ENCODE measurements at places on chromosomes 3 and 15. TPM values are rescaled to one million over a fixed set of nuclear protein-coding genes. Genes with fewer than 3 reads are reported as not detected.
A peak's percentile ranks its signal among the peaks of the same experiment; 100 is the strongest.

GLDN gene
- 0.60 TPM for total RNA-seq

SEMA7A gene
- 0.53 TPM for total RNA-seq

CRYGS gene
- total RNA-seq: 2.6 TPM

C3orf18 gene
- 3.0 TPM for total RNA-seq

MKRN3 gene
- total RNA-seq: 0.13 TPM

DNA sequence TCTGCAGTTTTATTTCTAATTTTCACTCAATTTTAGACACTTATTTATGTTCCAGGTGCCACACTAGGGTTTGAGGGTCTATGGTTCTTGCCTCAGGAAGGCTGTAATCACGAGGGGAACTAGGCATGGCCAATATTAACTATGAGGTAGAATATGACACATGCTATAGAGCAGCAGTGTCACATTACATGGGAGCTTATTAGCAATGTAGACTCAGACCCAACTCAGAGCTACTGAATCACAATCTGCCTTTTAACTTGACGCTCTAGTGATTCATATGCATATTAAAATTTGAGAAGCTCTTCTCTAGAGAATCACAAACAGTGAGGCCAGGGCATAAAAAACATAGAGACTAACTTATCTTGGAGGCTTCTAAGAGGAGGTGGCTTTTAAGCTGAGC lies 32.8 kb upstream of the MRPL3 start:
- DNase-seq: no peak

DNA sequence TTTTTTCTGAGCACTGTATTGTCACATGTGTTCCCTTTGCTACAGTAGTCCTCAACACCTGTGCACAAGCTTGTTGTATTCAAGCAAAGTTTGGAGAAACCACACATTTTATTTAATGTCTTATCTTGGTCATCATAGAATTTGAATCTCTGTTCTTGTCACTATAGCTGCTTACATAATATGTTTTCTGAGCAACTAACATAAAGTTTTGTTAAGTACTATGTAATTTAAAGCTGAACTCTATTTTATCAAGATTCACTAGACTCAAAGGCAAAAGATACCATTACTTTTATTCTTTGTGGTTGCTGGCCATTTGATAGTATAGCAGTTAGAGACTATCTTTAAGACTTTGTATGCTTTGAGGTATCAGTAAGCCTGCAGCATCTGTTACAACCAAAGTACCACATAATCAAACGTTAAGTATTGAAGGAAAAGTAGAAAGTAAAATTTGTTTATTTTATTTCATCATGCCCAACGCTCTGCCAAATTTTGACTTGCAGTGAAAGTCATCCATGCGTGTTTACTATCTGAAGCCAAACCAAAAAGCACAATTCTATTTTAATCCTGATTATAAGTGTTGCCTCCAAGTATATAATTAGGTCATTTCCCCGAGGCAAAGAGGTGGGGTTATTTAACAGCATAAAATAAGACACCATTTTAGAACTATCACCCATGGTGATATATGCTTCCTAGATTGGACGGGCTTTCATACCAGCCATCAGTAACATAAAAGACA lies 10.3 kb upstream of the ABHD10 start:
- DNase-seq: no peak

GRCh38 chr3:13043656-13044055 lies 29.6 kb downstream of the IQSEC1 start:
- DNase-seq: no peak

GRCh38 chr3:21938267-21938681 lies 187.3 kb upstream of the ZNF385D start:
- DNase-seq: no peak

GRCh38 chr15:69790632-69791031 lies 307.1 kb downstream of the TLE3 start:
- DNase-seq: peak; percentile 33

DNA sequence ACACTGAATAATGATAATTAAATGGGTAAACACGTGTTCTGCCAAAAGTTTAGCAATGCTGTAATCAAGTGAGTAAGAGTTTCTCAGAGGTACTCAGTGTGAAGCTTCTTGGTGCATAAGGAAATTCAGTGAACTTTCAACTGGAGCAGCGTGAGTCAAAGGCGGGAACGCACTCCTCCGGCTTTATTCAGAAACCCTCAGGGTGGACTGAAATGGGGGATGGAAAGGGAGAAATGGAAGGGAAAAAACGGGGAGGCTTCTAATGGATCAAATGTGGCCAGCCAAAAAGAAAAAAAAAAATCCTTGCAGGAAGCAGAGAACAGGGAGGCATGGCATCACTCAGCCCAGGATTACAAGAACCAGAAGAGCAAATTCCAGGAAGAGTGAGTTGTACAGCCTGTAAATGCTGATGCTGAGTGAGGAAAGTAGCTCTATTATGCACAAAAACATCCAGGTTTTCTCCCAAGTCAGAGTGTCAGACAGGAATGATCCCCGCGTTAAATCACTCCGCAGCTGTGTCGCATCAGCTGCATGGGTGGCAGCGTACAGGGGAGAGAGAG lies 85.3 kb downstream of the ASB7 start:
- no peak for DNase-seq

DNA sequence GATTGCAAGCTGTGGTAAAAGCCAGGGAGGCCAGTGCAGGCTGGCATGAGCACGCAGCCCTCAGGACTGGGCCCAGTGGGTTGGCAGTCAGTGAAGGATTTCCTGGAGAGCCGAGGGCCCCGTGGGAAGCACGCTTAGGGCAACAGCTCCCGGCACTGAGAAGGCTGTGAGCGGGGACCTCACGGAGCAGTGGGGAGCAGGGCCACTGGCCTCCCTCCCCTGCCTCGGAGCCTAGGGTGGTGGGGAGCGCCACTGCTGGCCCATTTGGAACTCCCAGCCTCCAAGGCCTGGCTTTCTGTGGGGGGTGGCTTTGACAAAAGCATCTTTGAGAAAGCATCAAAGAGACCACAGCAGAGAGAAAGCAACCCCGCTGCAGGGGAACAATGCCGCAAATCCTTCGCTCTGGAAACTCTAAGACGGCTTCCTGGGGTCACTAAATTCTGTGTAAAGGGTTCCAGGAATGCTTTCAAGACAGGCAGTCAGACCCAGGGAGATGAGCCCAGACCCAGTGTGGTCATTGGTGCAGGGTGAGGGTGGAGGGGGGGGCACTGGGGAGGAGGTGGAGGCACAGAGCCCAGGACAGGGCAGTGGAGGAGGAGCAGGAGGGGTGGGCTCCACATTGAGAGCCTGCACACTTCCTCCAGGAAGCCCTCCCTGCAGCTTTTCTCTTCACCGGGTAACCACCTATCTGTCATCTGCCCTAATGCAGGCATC lies 9.5 kb upstream of the APBA2 start:
- no peak for DNase-seq

DNA sequence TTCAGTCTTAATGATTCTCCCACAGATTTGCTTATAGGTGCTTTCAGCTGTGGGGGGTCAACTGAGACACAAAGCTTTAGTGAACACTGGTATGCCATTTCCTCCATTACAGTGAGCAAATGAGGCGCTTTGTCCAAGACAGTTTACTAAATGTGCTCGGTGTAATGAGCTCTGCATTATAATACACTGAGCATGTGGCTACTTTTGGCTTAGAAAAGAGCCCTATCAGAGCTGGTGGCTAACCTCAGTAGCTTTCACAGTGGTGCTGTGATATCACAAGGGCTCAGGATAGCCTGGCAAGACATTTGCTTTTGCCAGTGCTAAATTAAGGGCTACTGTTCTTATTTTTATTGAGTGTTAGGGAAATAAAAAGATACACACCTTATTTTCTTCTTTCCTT lies 749.7 kb upstream of the ARPP21 start:
- no peak for DNase-seq

- no peak for DNase-seq
Observed at GRCh38 chr15:62927196-62927595, 115.4 kb upstream of the TPM1 start.

DNA sequence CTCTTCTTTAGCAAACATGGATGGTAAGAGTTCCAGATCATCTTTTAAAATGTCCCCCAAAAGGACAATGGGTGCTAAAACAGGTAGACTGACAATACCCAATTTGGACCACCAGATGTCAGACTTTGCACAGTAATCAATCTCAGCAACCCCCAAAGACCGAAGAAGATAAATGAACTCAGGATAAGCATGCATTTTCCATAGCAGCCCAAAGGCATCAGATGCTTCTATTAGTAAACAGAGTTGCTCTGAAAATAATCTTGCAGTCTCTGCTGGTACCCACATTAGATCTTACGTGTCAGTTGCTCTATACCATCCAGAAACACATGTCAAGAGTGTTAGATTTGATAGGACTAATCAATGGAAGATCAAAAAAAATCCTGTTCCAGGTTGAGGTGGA lies 20.6 kb downstream of the MYH15 start:
- no peak for DNase-seq

- no peak for DNase-seq
Observed at GRCh38 chr15:65653801-65654521, 32.2 kb downstream of the SLC24A1 start.

DNA sequence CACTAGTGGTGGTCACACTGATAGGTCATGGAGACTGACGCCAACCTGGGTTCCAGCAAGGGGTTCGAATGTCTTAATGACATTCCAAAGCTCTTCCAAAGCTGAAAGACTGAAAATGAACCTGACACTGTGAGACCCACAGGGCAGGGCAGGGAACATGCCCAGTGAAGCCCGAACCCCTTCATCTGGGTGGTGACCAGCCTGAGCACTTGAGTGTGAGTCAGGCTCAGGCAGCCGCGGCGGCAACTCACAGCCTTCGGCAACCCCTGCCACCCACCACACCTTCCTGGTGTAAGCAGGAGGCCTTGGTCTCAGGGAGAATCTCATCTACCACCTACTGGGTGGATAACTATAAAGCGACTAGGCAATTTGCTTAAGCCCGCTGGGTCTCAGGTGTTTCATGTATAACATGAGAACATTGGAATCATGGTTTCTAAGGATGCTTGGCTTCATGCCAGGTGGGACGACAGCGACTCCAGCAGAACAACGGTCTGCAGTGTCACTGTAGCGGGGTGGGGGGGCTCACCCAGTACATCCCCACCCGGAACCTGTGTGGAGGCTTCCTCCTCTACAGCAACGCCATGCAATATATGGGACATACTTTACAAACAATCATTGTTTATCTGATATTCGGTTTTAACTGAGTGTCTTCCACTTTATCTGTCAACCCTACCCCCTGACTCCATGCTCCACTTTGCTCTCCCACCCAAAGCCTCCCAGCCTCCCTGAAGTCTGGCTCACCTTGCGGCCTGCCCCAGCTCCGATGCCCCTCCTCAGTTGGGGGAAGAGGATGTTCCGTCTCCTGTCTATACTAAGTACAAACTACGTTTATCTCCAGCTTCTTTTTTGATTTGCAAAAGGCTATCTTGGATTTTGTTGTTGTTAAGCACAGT lies 125.0 kb upstream of the MEF2A start:
- DNase-seq: peak; percentile 29

GRCh38 chr3:171687581-171687980 lies 122.7 kb downstream of the PLD1 start:
- DNase-seq: no peak

DNA sequence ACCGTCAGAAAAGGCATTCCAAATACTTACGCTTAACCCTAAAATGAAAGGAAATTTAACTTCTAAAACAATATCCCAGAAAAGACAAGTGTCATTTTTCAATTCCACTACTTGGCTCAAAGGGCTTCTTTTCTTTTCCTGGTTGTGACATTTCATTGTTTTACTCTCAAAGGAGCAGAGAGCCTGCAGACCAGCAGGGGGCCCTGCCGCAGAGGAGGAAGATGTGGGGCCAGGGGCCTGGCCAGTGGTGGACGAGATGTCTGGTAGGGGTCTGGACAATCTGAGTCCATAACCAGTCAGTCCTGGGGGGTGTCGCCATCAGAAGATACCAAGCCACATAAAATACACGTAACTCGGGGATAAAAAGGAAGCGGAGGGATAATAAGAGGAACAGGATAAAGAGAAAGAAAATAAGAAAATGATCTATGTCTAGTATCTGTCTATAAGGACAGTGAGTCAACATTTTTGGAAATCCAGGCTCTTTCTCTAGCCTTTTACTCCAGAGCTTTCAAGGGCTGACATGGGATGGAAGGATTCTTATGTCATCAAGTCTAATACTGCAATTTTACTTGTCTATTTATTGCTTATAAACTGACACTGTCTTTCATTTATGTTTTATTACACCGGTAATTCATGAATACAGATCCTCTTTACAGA lies 54.2 kb upstream of the ARHGEF3 start:
- no peak for DNase-seq

- DNase-seq: peak; percentile 56
Observed at GRCh38 chr15:56491110-56491722, 26.3 kb upstream of the MNS1 start.

DNA sequence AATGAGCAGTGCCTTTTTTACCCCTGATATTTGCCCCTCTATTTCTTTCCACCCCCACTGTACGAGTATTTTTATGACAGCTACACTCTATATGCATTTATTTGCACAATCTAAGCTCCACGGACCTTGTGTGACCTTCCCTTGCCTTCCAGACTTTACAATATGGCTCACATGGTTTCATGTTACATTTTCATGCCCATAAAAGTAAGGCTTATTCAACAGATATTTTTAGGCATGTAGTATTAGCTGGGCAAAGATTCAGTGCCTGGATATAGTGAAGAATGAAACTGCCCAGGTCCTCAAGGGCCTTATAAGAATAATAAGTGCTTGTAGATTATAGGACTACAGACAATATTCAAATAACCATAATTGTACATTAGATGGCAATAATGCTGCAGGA lies 481.9 kb upstream of the CNTN4 start:
- DNase-seq: no peak

GRCh38 chr3:114496021-114496434 lies 202.2 kb downstream of the TIGIT start:
- DNase-seq: peak; percentile 49

DNA sequence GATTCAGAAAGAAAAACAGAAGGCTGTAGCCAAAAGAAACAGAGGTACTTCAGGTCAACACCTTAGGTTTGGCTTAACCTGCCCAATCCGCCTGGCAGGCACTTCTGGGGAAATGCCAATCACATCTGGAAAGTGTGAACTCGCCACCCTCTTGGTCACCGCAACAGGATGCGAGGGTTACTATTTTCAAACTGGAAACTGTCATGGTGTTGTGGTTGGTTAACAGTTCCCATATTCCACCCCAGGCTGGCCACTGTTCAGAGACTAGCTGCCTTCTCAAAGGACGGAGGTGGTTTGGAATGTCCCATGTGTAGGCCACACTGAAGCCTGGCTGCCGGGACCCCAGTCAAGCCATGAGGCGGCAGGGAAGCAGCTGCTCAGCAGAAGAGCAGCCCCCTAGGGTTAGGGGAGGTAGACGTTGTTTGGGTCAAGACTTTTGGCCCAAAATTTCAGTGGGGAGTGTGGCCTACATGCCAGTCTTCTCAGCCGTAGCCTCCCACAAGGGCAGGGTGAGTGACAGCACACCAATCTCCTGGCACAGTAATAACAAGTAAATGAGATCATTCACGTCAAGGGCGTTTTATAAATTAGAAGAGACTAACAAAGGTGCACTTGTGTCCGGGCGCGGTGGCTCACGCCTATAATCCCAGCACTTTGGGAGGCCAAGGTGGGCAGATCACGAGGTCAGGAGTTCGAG lies 54.6 kb downstream of the UMPS start:
- no peak for DNase-seq

DNA sequence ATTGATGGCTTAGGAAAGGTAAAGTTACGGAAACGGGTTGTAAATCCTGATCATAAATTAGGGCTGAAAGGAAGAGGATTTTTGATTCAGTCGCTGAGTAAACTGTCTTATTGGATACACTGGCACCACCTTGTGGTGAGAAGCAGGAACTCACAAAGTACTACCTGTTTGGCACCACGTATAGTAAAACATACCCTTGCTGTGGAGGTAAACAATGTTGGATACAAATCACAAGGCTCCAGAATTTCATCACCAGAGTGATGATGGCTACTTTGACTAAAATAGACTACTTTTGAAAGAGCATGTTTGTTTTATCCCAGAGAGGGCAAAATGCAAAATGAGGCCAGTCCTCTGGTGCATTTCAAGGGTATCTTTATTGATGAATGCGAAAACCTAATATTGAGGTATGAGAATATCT lies 216.9 kb downstream of the IGSF11 start:
- DNase-seq: peak; percentile 51
